Tongue (tissue), 3 donors: ENCODE measurements at places on chromosomes 5 and 9. TPM values are rescaled to one million over a fixed set of nuclear protein-coding genes. Genes with fewer than 3 reads are reported as not detected.

- peak; percentile 67 for DNase-seq
These were observed 143.0 kb downstream of the FGF1 start for GRCh38 chr5:142542906-142543305.

DNA sequence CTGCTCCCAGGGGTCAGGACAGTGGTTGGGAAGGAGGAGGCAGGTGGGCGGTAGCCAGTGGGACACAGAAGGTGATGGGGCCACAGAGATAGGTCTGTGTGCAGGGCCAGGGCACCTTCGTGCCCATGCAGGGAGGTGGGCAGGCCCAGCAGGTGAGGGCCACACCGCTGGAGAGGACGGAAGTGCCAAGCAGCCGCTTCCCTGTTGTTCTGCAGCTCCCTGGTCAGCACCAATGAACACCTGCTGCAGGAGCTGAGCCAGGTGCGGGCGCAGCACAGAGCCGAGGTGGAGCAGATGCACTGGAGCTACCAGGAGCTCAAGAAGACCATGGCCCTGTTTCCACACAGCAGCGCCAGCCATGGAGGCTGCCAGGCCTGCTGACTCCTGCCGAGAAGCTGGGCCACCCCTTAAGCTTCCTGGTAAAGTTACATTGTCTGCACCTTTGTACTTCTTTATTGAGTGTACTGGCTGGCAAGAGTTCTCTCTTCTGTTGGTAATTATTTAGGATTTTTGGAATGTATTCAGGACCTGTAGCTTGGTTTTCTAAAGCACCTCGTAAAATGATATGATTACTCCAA is 40.3 kb downstream of the TPPP start:
- DNase-seq, result no peak

DNA sequence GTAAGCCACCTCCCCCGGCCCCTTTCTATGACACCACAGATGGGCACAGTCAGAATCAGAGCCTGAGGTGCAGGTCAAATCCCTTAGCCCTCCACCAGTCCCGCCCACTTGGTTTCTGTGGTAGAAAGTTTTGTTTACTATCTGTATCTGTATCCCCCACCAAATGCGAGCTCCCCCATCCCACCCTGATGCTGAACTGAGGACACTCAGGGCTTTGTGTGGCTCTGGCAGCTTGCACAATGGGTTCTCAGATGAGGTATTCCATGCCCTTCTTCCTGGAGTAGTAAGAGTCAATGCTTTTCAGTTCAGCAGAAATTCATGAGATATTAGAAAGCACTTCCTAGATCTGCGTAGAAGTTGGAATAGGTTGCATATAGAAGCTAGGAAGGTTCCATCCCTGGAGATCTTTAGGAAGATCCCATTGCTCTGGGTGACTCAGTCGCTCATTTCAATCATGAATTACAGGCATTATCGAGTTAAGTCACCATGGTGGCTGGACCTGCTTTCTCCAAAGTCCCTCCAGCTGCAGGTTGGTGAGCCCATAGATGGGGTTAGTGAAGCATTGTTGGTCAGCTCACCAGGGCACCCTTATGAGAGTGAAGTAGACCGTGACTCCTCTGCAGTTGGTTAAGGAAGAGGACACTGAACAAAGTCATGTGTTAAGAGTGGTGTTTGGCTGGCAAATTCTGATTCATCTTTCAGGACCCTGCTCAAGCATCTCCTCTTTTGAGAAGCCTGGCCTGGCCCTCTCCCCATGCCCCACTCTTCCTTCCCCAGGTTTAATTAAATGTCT is 10.6 kb upstream of the KCNIP1 start:
- peak; percentile 6 for DNase-seq

- DNase-seq, result no peak
These were observed 2.6 kb upstream of the NSD1 start for GRCh38 chr5:177131019-177131320.

The SERINC5 gene
- 30.6 TPM for total RNA-seq
